ENCODE measurements at places on chromosomes 7 and 10. TPM values are rescaled to one million over a fixed set of nuclear protein-coding genes. Genes with fewer than 3 reads are reported as not detected.

Gene PPP1R3A
- not detected for total RNA-seq

Gene GATA3
- not detected for total RNA-seq

Gene FAM241B
- total RNA-seq: 38.5 TPM

Gene VSTM2A
- 102 TPM for total RNA-seq

Gene GPR37
- total RNA-seq: 137 TPM

Gene OGDHL
- 114 TPM for total RNA-seq

Gene EBLN1
- not detected for total RNA-seq

Gene BUD23
- 51.0 TPM for total RNA-seq

Gene SEMA3D
- 7.0 TPM for total RNA-seq

Gene ASIC3
- 30.8 TPM for total RNA-seq

Gene C10orf71
- total RNA-seq: not detected

Gene LYZL2
- total RNA-seq: not detected

Gene TEX36
- not detected for total RNA-seq

Gene MYOZ1
- 1.2 TPM for total RNA-seq

Gene CCDC3
- total RNA-seq: 32.6 TPM

All from dorsolateral prefrontal cortex (tissue), 122 donors.